ENCODE measurements at places on chromosomes 6 and 20.

DNA sequence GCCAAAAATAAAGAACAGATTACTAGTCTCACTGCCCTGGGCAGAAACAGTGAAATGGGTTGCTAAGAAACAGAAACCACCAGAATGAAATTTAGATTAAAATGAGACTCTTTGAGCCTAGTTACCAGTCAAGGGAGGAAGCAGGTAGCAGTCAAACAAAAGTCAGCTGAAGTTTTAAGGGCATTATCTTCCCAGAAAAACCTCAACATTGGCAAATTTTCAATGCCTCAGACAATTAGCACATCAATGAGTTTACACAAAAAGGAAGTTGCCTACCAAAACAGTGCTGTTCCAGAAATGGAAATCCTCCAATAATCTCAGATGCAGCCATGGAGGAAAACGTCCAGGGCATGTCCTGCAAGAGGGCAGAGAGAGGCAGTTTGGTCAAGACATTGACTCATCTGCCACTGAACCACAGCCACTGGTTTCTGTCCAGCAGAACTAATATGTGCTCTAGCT lies 399.7 kb upstream of the ADGRB3 start:
- DNase-seq = no peak

GRCh38 chr6:10884245-10884972 lies 2.4 kb upstream of the SYCP2L start:
- no peak for DNase-seq

DNA sequence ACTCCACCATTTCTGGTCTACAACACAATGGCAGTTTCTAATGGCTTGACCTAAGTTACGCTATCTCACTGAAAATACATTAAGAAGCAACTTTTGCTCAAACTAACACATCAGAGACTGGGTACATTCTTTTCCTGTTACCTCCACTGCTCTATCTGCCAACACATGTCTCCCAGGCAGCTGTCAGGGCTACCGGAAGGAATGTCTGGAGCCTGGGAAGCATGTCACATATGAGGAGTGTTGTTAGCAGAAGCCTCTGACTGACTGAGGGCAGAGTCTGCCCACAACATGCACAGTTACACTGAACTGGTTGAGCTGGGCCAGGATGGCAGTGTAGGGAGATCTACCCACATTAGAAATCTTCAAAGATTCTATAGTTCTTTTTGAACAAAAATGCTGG lies 264.5 kb downstream of the KIF16B start:
- DNase-seq = no peak

DNA sequence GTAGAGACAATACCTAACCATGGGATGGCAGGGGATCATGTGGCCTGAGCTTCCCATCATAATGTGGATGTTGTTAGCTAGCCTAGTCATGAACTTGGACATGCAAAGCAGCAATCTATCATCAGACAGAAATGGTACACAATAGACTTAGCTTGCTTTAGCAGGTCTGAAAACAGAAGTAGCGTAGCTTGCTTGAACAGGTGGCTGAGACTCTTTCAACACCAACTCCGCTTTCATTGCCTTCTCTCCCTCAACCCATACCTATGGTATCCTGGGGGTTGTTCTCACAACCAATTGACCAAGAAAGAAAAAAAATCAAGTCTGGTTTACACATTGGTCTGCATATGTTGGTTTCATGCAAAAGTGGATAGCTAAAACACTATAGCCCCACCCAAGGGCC lies 23.0 kb downstream of the CD164 start:
- DNase-seq = no peak

- no peak for DNase-seq
Measured at GRCh38 chr20:52473186-52473585, 281.6 kb upstream of the ZFP64 start.

DNA sequence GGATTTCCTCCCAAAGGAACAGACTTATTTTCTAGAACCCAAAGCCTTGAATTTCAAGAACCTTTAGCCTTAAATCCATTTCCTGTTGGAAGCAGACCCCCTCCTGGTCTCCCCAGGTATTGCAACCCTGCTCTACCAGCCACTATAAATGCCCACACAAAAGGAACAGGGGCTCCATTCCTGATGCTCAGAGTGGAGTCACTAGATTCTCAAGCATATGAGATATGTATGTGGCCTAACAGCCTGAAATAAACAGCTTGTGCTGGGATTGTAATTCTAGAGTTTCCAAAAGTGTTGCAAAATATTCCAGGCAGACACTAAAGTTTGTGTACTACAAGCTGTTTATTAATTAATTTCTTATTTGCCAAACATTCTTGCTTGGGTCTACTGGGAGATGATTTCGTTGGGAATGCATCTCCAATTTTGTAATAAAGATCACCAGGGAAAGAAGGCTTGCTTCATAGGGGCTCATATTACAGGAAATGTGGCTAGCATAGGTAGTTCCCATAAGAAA lies 44.8 kb downstream of the RIPOR3 start:
- DNase-seq = no peak

DNA sequence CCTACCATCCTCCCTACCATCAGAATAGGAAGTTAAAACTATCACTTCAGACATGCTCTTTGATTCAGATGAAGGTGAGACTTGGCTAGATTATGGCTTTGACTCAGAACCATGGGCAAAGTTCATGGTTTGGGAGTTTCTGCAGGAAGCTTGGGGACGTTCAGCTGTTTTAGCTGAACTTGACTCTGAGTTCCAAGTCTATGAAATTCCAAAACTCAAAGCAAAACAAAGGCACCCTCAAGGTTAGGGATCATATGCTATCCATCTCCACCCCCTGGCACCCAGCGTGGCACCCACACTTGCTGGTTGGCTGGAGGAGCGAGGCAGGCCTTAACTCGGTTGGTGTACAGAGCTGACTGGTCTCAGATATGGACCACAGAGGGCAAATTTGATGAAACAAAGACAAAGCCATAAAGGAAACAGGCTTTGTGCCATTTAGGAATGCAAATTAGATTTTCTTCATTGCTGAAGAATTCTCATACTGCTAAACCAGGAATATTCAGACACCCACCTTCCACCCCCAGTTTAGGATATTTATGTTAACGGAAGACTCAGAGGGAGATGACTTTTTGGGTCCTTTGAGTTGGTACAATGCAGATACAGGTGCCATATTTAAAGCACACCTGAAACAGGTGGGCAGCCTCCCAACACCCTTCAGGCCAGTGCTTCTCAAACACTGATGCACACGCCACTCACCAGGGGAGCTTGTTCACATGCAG lies 88.4 kb upstream of the SLC22A16 start:
- no peak for DNase-seq

DNA sequence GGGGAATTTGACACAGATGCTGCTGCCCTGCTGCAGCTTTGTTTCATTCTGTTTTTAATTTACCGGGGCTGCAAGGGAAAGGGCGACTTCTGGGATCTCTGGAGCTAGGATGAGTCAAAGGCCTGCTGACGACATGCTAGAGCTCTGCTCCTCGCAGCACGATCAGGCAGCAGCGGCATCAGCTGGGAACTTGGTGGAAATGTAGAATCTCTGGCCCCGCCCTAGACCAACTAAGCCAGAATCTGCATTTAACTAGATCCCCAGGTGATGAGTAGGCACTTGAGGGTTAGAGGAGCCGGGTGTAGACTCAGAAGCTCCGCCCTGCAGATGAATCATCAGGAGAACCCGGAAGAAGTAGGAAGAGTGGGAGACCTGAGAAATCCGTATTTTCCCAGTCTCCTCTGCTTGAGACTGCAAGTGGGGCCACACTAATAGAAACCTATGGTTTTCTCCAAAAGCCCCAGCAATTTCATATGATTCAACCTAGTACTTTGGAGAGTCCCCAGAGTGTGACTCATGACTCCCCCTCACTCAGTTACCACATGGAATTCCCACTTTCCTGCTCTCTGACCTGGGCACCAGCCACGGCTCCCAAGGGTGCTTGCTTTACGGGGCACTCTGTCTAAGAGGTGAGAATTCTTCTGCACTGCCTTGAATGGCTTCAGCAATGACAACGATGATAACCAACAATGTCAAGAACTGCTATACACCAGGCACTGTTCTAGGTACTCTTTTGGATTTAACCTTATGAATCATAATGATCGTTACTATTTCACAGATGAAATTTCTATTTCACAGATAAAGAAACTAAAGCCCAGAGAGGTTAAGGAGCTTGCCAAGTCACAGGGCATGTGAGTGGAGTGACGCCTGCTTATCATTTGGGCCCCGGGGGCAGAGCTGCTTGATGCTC lies 18.1 kb downstream of the TUBB2B start:
- peak; percentile 95 for DNase-seq

- DNase-seq = no peak
Measured at GRCh38 chr6:73290435-73290834, 27.4 kb upstream of the KHDC1 start.

- peak; percentile 67 for DNase-seq
Measured at GRCh38 chr20:1764136-1765033, 106.8 kb upstream of the SIRPG start.

DNA sequence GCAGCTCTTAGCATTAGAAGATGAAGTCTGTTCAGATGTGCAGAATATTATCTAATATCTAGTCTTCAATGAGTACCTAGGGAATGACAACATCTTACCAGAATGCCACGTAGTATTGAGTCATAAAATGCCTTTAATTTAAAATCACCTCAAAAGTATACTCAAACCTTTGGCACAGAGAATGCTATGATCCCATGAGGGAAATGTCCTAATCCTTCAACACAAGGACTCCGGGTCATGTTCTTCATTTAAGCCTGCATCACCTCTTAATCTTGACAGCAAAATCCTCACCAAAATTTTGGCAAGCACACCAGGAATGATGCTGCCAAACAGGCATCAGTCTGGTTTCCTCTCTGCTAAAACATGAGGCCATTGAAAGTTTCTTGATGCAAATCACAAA lies 23.6 kb upstream of the MARCKS start:
- no peak for DNase-seq

GRCh38 chr6:35497571-35498421 lies 917 bp upstream of the TEAD3 start:
- DNase-seq = no peak

DNA sequence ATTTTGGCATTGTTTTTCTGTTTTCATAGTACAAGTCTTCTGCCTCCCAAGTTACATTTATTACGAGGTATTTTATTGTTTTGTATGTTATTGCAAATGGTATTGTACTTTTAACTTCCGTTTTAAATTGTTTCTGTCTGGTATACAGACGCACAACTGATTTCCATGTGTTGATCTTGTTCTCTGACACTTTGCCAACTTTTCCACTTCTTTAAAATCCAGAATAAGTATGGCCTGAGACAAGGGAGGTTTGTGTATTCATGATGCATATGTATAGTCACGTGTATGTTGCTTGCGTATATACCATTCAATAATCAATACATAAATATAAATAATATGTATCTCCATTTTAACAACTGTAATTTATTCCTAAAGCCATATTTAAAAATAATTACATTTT lies 41.2 kb downstream of the THBS2 start:
- no peak for DNase-seq

DNA sequence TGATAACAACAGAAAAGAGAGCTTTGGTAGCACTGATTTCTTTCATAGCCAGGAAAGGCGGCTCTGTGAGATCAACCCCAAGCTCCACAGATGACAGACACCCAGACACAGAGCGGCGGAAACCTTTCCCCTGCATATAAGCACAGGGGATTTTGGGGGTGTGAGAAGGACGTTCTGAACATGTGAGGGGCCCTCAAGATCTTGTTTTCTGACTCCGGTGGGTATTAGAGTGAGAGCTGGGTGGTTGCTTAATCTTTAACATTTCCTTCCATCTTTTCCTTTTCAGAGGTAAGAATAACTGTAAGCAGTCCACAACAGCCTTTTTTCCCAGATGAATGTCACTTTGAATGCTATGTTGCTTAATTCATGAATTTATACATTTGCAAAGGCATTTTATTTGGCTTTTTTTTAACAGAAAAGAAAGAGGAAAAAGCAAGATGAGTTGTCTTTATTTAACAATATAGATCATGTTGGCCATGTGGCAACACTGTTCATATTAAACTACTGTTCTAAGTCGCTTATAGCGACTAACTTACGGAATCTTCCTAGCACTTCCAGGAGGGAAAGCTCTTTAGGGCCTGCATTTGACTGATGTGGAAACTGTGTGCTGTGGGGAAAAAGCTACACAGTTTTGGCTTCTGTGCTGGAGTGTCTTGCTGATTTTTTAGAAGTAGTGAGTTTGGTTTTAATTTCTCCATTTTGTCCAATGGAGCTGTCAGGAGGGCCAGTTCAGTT lies 80.5 kb upstream of the NAA20 start:
- no peak for DNase-seq

DNA sequence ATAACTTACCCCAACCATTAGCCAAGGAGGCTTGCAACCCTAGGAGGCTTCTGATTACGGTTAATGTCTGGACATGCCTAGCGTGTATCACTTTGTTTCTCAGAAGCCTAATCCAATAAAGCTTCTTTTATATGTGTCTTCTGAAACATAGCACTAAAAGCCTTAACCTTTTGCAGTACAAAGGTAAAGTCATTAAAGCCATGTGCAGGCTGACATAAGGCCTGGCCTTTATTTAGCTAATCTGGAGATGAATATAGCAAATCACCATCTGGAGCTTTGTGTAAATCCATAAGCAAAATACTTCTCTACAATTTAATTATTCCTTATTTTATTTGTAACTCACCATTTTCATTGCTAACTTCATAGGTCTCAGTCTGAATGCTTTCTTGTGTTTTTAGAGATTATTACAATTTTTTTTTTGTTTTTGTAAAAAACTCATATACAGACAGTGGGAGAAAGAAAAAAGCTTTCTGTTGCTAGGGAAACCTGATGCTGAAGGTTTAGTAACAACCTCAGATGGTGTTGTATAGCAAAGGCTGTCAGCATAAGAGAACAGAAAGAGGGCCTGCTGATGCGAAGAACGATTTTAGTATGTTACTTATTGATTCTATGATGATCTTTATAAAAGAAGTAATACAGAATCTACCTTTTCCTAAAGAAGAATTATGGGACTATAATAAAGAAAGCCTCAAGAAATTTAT lies at the start of gene EYS:
Gene EYS (minus strand): TSS at position 101 of the 701 bp plus-strand sequence. CDS start 211,816 bp downstream, outside the sequence.
- no peak for DNase-seq

DNA sequence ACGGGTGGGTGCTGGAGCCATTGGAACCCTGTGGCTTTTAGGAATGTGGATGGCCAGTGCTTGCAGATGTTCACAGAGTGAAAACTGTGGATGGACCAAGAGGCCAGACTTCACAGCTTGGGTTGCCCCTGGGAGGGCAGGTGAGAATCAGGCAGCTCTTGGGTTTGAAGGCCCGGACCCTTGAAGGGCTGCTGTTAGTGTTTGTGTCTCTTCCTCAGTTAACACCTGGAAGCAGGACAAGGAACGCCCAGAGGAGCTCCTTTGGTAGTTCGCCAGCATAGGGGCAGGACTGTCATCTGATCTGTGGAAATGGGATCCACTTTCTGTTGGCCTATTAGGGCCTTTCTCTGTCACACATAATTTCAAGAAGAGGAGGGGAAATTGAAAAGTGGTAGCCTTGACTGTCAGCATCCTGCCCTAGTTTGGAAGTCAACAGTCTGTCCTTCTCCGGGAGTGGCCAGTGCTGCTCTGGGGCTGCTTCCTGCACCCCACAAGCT lies 43.6 kb downstream of the RIOK1 start:
- no peak for DNase-seq

- DNase-seq = no peak
Measured at GRCh38 chr20:40583205-40583604, 105.8 kb downstream of the MAFB start.

- no peak for DNase-seq
Measured at GRCh38 chr6:38479331-38479730, 160.4 kb downstream of the BTBD9 start.

- no peak for DNase-seq
Measured at GRCh38 chr6:70424291-70424690, 11.0 kb downstream of the FAM135A start.

GRCh38 chr6:114200891-114201290 lies 141.9 kb downstream of the HS3ST5 start:
- no peak for DNase-seq

Measured in non-pigmented ciliary epithelial cell (primary cell).